ENCODE measurements at places on chromosomes 16 and 17. TPM values are rescaled to one million over a fixed set of nuclear protein-coding genes. Genes with fewer than 3 reads are reported as not detected.

CD300A gene
- 7.2 TPM for total RNA-seq

GRCh38 chr16:27304881-27305745 lies 8.7 kb upstream of the IL4R start:
- peak; percentile 59 for DNase-seq

GRCh38 chr16:35365675-35366074 lies 1906.3 kb downstream of the TP53TG3F start:
- DNase-seq, result no peak

YBX2 gene
- total RNA-seq, result 0.96 TPM

GRCh38 chr17:21705021-21705601 lies 12.8 kb downstream of the KCNJ18 start:
- no peak for DNase-seq

TBX6 gene
- total RNA-seq, result 0.48 TPM

- no peak for DNase-seq
Observed at GRCh38 chr16:86121374-86122010, 222.5 kb downstream of the IRF8 start.

GPRC5B gene
- total RNA-seq, result 6.7 TPM

DNAI2 gene
- total RNA-seq, result not detected

DNA sequence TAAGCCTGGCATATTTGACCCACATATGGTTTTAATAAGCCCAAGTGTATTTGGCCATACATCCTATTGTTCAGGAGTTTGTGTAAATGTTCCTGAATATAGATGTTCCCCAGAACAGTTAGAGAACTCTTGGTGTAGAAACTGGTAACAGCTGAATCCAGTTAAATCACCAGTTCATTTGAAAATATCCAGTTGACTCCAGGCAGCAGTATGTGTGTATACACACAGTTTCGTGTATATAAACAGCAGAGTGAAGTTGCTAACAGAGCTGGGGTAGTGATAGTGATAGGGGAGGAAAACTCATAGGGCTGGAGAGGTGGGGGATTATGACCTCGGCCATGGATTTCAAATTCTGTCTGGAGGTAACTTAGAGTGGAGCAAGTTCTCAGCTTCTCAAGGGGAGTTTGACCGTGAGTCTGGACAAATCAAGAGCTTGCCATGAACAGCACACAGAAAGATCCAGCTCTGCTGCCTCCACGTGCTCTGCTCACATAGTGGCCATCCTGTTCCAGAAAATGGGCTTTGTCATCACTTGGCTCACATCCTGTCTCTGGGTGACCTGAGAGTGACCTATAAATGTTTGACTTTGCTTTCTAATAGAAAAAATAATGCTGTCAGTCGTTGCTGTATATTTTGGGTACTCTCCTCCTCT lies 30.6 kb upstream of the MMD start:
- peak; percentile 36 for DNase-seq

DNA sequence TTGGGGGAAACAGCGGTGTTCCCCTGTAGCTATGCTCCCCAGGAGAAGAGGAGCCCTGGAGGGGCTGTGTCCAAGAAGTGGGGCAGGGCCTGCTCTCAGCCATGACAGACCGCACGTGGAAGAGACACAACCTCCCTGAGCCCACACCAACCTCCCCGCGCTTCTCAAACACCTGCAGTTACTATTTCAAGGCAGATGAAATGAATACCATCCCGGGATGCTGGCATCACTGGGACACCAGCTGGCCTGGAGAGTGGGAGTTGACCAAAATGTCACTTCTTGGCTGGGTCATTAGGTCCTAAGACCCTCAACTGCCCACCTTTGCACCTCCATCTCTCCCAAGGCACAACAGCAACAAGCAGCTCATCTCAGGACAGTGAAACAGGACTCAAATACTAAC lies 32.0 kb downstream of the SPHK1 start:
- no peak for DNase-seq

- no peak for DNase-seq
Observed at GRCh38 chr16:86063760-86064405, 164.9 kb downstream of the IRF8 start.

ITGAL gene
- 3.1 TPM for total RNA-seq

- DNase-seq, result no peak
Observed at GRCh38 chr16:4866586-4866985, 19.3 kb downstream of the UBN1 start.

GRCh38 chr17:59643159-59644140 lies 23.8 kb downstream of the CLTC start:
- no peak for DNase-seq

DNA sequence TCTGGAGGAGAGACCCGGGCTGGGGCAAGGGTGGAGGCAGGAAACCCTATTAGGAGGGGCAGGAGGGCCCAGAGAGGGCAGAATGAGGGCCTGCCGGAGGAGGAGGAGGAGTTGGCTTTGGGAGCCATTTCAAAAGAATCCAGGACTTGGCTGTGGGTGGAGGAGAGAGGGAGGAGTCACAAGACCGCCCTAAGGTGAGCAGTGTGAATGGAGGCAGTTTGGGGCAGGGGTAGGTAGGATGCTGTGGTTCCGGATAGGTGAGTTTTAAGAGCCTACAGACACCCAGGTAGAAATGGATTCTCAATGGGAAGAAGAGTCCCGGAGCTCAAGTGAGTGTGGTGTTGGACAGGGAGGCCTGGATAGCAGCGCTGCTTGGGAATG lies 80.3 kb downstream of the ARHGAP23 start:
- no peak for DNase-seq

DNA sequence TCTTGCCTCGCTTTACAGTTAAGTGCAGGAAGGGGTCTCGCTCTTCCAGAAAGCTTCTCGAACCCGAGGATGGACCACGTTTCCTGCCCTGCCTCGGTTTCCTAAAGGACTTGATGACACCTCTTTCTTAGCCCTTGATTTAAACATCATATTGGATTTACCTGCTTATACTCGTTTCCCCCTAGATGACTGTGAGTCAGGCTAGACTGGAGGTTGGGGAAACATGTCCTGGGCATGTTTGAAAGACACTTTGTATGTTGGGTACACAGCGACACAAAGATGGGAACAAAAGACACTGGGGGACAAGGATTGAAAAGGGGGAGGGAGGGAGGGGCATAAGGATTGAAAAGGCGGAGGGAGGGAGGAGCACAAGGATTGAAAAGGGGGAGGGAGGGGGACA lies 30.0 kb downstream of the SDK2 start:
- no peak for DNase-seq

GRAPL gene
- total RNA-seq, result not detected

Data from umbilical cord (tissue), 2 donors.